ENCODE measurements at places on chromosomes 11 and 22.

DNA sequence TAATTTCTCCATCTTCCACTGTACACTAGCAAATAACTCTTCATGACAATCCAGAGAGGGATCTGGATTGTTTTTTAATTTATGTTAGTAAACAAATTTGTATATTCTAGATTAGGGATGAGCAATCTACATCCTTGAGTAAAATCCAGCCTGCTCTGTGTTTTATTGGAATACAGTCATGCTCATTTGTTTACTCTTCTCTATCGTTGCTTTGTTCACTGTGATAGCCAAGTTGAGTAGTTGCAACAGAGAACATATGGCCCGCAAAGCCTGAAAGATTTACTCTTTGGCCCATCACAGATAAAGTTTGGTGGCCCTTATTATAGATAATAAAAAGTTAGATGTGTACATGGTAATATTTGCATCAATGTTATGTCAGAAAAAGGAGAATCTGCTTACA lies 6.2 kb upstream of the BLID start:
- DNase-seq: no peak

- DNase-seq: no peak
These were observed 60.9 kb upstream of the PAX6 start for GRCh38 chr11:31872076-31872443.

GRCh38 chr11:21229224-21229623 lies 559.8 kb downstream of the NELL1 start:
- DNase-seq: no peak

DNA sequence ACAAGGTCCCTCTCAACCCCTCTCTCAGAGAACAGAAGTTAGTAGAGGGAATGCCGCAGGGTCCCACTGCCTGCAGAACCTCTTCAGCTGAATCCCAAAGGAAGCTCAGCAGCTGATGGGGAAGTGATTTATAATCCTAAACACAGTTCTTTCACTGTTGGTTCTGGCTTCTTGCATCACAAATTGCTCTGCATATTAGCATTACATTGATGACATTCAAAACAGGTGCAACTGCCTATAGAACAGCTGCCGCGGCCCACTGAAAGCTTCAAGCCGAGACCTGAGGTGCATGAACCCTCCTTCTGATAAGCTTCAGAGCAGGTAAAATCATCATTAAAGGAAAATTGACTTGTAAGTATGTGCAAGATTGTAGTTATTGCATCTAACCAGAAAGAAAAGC lies 75.2 kb upstream of the KIRREL3 start:
- DNase-seq: no peak

- DNase-seq: no peak
These were observed 24.0 kb downstream of the CD5 start for GRCh38 chr11:61126256-61126655.

- DNase-seq: no peak
These were observed 6.8 kb upstream of the CTSD start for GRCh38 chr11:1770528-1770927.
